ENCODE measurements at places on chromosomes 16 and 17.

- no peak for DNase-seq
These were observed 1.3 kb downstream of the SERPINF1 start for GRCh38 chr17:1762901-1763898.

GRCh38 chr16:53678756-53679343 is 24.8 kb downstream of the RPGRIP1L start:
- no peak for DNase-seq

GRCh38 chr17:41481036-41481435 is at the start of gene KRT35:
Gene KRT35 (minus strand): TSS chr17:41481151. CDS start chr17:41481097, 54 bp downstream.
- no peak for DNase-seq

- DNase-seq, result no peak
These were observed 586 bp downstream of the CD7 start for GRCh38 chr17:82316651-82317393.

All from body of pancreas (tissue), 4 donors.